ENCODE measurements at places on chromosomes 2 and 18. TPM values are rescaled to one million over a fixed set of nuclear protein-coding genes. Genes with fewer than 3 reads are reported as not detected.

GRCh38 chr18:34901299-34901698 is 139.9 kb upstream of the MAPRE2 start:
- no peak for DNase-seq

DNA sequence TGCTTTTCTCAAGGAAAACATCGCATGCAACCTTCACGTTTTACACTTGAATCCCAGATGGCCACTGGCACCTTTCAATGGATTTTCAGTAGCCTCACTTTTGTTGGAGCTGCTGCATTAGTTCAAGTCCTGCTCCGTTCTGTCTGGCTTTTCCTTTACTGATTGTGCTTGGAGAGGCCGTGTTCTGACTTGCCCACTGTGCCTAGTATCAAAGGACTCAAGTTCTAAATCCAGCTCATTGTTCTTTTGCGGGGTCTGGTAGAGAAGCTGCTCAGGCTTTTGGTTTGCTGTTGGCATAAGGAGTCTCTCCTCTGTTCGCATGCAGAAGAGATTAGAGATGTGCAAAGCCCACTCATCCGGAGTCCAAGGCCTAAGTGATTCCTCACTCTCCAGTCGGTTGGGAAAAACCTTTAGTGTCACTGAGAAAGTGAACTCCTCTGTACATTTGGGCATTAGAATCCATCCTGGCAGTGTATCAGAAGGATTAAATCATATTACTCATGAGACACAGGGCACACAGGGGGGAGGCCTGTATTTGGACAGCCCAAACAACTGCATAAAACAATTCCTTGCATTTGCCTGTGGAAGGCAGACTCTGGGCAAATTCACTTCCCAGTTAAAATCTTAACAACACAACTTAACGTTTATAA is 69.7 kb downstream of the NCK2 start:
- DNase-seq: no peak

DNA sequence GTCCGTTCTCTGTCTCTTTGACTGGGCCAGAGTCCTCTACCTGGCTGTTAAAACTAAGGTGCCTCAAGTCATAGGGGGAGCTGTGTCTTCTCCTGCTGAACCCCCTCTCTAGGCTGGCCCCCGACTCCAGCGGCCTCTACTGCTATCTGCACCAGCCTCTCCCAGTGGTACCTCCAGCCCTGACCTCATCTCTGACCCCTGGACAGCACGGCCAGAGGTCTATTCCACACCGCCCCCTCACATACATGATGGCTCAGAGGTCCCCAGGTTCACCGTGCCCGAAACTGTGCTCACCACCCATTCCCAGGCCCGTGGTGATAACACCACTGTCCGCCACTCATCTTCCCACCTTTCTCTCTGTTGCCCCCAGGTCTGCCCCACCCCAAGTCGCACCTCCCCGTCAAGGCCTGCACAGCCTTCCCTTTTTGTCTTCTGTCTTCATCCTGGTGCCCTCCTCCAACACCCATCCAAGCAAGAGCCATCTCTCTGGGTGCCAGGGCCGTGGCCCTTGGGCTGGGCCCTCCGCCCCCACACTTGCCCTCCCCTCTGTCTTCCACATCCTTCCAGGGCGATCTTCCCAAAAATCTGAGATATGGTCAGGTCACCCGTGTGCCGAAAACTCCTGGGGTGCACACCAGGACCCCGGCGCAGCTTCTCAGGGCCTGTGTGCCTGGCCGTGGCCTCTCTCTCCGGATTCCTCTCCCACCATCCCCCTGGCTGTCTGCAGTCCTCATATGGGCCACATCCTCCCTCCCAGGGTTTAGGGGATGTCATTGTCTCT is 134.4 kb upstream of the ID2 start:
- peak; percentile 48 for DNase-seq

- DNase-seq: no peak
Measured at GRCh38 chr2:224257156-224257555, 144.8 kb downstream of the FAM124B start.

GRCh38 chr2:227827143-227827542 is 13.5 kb downstream of the CCL20 start:
- no peak for DNase-seq

- no peak for DNase-seq
Measured at GRCh38 chr2:196266855-196267254, 95.5 kb upstream of the STK17B start.

IL1RL2 gene
- not detected for total RNA-seq

ITPRIPL1 gene
- 1.4 TPM for total RNA-seq

Measured in Right ventricle myocardium inferior (tissue), 1 donor.